ENCODE measurements at places on chromosomes 2 and 18.

DNA sequence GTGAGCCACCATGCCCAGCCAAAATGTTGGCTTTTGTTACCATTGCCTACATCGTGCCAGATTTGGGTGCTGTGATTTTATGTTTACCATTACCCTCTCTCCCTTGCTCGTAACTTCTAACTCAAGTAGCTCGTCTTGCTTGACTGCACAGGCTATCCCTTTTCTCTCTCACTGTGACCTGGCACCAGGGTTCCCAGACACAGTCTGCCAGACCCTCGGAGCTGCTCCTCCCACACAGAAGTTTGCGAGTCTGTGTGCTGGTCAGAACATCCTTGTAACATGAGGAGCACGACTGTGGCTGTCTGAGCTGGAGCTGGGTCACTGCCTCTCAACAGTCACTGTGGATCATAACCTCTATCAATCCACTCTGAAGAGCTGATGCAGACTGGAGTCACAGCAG, 152.5 kb upstream of the ACKR3 start:
- no peak for DNase-seq

DNA sequence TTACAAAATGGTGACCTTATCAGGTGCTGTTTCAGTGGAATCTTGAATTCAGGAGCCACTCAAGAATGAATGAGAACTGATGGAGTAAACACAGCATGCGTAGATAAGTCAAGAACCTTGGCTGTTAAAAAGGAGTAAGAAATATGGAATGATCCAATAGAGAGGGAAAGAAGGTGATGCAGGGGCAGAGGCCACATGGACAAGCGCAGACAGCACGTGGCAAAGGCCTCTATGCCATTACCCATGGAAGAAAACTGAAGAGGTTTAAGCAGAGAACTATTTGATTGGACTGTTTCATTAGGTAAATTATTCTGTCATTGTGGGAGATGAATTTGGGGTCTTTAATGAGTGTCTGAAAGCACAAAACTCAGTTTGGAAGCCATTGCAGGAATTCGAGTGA, 142.4 kb upstream of the RASGRP3 start:
- DNase-seq, result no peak

DNA sequence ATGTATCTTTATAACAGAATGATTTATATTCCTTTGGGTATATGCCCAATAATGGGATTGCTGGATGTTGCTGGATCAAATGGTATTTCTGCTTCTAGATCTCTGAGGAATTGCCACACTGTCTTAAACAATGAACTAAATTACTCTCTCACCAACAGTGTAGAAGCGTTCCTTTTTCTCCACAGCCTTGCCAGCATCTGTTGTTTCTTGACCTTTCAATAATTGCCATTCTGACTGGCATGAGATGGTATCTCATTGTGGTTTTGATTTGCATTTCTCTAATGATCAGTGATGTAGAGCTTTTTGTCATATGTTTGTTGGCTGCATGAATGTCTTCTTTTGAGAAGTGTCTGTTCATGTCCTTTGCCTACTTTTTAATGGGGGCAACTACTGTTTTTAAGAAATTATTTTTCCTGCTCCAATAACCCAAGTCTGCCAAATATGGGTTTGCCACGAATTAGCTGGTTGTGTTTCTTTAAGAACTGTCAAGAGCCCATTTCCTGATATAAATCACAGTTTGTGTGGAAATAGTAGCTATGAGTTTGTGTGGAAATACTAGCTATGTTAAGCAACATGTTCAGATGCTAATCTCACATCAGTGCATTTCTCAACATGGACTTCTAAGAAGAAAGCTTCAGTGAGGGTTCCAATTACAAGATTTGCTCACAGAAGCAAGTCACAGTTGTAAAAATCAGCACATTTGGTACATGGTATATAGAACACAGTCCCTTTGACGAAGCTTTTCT, 259.4 kb downstream of the ANAPC1 start:
- no peak for DNase-seq

- DNase-seq, result no peak
Measured at GRCh38 chr18:34600158-34600557, 109.9 kb upstream of the DTNA start.

GRCh38 chr2:3263487-3263886, 114.1 kb downstream of the EIPR1 start:
- no peak for DNase-seq

All from RWPE2 (cell line).